HS-5 (cell line): ENCODE measurements at places on chromosomes 2 and 18.

DNA sequence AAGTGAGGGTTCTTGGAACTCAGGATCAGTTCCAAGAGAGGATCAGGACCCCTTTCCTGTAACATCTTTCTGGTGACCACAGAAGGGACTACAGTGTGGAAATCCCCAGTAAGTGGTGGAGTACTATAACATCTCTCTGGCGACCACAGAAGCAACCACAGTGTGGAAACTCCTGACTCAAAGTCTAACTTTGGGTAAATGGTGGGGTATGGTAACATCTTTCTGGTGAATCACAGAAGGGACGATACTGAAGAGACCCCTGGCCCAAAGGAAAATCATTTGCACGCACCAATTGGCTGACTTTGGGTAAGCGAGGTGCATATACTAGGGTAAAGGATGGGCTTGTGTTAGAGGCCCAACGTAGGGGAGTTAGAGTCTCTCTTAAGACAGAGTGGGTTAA, 56.3 kb upstream of the GULP1 start:
- no peak for DNase-seq

GRCh38 chr18:28584731-28585130, 407.8 kb upstream of the CDH2 start:
- DNase-seq, result peak; percentile 20

GRCh38 chr2:27082773-27083409, 3.7 kb upstream of the KHK start:
- DNase-seq, result no peak

- DNase-seq, result no peak
These were observed 385.3 kb downstream of the RBM43 start for GRCh38 chr2:150876251-150876950.

GRCh38 chr2:209694748-209695147, 76.9 kb upstream of the UNC80 start:
- no peak for DNase-seq

DNA sequence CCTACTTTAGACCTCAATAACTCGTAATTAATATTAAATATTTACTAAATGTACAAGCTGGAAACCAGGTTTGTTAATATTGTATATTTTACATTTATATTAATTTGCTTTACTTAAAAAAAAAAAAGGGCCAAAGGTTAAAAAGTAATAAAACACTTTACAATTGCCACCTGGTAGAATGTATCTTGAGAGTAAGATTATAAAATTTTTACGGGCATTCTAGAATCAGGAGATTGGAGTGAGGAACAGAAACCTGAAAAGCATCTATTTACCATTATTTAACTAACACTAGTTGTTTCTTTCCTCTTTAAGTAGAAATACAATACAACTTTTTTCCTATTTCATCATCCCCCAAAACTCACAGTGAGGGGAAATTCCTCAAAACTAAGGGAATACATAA, 15.6 kb upstream of the STRN start:
- no peak for DNase-seq

DNA sequence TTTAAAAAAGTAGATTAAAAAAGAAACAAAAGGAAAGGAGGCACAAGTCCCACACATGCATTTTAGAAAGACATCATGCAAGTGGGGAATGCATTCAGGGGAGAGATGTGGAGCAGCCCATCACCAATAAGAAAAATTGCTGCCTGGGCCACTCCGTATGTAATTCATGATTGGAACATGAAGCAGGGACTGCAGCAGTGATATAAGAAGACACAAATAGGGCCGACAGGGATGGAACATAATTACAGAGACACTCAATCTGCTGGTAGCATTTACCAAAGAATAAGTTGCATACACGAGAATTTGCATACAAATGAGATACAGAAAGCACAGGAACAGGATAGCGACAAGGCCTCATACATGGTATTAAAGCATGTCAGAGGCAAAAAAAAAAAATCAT, 6.5 kb upstream of the AFF3 start:
- no peak for DNase-seq

DNA sequence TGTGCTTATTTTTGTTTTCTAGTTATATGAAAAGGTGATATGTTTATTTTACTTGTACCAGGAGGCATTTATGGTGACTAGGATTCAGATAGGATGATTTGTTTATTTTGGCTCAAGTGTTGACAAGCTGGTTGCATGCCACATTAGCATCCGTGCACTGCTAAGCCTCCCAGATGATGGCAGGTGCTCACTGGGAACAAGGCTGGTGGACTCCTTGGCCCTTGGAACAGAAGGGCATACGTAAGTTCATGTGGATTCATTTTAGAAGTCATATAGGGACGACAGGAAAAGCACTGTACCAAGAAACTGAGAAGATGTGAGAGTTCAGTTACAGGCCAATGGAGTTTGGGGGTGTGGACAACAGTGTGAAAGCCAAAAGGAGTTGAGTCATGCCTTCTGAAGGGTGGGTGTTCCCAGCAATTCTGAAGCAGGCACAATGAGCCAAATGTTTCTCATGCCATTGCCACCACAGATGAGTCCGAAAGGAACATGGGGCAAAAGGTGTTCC, 166.2 kb downstream of the PHLPP1 start:
- peak; percentile 80 for DNase-seq

GRCh38 chr2:134227666-134228065, 26.2 kb upstream of the MGAT5 start:
- DNase-seq, result no peak

DNA sequence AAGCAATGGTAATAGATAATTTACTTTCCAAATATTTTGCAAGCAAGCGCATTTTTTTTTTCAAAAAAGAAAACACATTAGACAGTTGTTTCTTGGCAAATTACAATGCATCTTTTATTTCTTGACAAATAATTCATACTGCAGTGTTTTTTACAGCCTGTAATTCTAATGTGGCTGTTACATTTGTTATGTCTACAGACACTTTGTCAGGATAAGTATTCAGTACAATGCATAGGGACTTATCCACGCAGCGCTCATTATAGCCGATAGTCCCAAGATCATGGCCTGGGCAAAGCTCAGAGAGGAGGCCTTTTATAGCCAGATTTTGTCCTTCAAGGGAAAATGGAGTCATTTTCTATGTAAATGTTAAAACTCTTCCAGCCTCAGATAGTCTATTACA, 123.0 kb upstream of the FANCL start:
- DNase-seq, result no peak

GRCh38 chr2:122800781-122801180, 1045.3 kb downstream of the TSN start:
- no peak for DNase-seq

DNA sequence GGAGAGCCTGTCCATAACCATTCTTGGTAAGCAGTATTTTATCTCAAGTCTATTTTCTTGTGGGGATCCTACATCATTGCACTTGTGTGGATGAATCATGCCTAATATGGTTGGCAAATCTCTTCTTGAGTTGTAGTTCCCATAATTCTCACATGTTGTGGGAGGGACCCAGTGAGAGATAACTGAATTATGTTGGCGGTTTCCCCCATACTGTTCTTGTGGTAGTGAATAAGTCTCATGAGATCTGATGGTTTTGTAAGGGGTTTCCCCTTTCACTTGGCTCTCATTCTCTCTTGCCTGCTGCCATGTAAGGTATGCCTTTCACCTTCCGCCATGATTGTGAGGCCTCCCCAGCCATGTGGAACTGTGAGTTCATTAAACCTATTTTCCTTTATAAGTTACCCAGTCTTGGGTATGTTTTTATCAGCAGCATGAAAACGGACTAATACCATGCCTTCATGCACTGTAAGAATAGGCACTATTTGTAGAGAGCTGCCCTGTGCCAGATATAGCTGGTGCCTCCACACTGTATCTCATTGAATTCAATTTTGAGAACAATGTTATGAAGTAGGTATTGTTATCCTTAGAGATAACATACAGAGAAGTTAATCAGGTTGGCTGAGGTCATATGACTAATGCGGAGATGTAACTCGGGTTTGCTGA, 148.3 kb downstream of the PLCL1 start:
- DNase-seq, result no peak

DNA sequence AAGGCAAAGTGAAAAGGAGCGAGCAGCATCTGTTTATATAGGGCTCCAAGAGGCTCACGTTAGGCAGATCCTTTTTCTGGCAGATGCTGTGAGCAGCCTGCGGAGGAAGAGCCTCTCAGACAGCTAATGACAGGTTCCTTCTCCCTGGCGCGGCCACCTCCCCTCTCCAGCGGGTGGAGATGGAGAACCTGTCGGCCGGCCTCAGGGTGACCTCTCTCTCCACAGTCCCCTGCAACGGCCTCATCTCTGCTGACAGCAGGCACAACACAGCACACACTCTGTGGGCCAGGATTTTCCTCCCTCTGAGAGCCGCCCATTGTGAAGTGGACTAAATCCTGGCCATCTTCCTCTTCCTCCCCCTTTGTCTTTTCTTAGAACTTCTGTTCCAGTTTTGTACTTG, 119.8 kb downstream of the PRKCE start:
- no peak for DNase-seq

DNA sequence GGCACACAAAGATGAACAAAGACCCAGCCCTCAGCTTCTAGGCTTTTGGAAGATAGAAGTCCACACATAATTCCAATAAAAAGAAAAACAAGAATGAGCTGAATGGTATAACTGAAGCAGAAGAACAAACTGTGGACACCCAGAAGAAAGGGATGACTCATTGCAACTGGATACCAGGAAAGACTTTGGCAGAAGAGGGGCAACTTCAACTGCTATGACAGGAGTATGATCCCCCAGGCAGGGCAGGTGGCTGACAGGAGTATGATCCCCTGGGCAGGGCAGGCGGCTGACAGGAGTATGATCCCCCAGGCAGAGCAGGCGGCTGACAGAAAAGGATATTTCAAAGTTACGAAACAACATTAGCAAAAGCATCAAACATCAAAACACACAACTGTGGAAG, 21.6 kb downstream of the PID1 start:
- no peak for DNase-seq

DNA sequence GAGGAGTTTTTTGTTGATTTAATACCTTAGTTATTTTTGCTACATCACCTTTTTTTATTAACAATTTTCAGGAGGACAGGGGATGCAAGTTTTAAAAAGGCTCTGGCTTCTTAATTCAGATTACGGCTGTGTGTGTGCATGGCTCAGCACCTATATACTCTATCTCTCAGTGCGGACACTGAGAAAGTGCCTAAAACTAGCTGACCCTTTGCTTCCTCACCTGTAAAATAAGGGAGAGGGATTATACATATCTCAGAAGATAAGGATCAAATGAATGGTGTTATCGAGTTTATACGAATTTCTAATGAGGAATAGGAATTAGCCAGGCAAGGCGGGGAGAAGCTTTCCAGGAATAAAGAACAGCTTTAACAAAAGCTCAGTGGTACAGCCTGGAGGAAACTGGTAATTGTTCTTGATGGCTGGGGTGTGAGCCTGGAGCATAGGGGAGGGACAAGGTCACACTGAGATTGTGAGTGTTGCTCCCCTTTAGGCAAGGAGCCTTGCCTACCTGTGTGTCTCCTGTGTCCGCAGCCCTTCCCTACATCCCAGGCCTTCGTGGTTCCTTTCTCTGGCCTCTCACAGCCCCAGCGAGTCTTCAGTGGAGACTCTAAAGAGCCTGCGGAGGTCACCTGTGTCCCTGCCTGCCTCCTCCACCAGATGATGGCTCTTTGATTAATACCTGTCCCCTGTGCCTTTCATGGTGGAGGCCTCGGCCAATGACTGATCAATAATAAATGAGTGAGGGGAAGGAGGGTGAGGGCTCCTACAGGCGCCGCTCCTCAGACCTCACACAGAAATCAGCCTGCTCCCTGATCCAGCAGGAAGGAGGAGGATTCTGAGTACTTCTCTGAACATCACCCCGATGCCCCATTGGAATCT, 92.7 kb downstream of the DDX1 start:
- no peak for DNase-seq

GRCh38 chr2:216477283-216478035, 21.2 kb upstream of the RPL37A start:
- DNase-seq, result no peak

DNA sequence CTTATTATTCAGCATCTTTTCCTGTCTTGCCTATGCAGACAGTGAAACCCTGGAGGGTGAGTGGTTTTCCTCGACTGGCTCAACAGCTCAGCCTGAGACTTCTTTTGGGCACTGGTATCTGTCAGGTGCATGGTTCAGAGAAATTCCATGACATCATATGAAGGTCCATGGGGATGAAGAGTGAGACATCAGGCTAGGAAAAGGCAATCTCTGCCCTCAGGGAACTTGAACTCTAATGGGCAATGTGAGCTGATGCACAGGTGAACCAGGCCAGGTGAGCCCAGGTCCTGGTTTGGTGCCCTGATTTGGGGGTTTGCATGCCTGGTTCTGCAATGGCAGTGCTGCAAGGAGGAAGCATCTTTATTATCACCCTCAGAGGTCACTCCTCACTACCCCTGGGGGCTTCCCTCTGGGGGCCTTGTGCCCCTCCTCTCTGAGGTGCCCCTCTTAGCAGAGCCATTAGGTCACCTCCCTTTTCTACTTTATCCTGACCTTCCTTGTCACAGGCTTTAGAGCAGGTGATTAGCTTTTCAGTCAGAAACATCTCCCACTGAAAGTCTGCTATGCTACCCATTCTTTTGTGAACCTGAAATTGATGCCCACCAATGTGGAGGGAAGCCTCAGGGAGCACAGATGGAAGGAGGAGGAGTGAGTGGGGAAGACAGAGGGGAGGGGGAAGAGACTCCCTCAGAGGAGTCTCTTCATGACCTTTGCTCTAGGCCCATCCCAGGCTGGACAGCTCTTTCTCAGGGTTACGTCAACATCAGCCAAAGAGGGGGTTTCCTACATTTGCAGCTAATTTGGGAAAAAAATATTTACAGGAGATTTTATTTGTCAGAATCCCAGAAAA, 47.3 kb downstream of the MERTK start:
- no peak for DNase-seq

- no peak for DNase-seq
These were observed 1596.5 kb upstream of the NXPH2 start for GRCh38 chr2:140376686-140377085.

- DNase-seq, result no peak
These were observed 31.7 kb upstream of the ITPRID2 start for GRCh38 chr2:181859803-181860202.

GRCh38 chr2:84388133-84388532, 70.9 kb downstream of the SUCLG1 start:
- DNase-seq, result no peak

- DNase-seq, result no peak
These were observed 19.0 kb downstream of the HS6ST1 start for GRCh38 chr2:128299628-128300027.

GRCh38 chr2:163715199-163715598, 20.6 kb downstream of the FIGN start:
- no peak for DNase-seq

- DNase-seq, result no peak
These were observed 2089.7 kb upstream of the CELF4 start for GRCh38 chr18:39655341-39655740.

DNA sequence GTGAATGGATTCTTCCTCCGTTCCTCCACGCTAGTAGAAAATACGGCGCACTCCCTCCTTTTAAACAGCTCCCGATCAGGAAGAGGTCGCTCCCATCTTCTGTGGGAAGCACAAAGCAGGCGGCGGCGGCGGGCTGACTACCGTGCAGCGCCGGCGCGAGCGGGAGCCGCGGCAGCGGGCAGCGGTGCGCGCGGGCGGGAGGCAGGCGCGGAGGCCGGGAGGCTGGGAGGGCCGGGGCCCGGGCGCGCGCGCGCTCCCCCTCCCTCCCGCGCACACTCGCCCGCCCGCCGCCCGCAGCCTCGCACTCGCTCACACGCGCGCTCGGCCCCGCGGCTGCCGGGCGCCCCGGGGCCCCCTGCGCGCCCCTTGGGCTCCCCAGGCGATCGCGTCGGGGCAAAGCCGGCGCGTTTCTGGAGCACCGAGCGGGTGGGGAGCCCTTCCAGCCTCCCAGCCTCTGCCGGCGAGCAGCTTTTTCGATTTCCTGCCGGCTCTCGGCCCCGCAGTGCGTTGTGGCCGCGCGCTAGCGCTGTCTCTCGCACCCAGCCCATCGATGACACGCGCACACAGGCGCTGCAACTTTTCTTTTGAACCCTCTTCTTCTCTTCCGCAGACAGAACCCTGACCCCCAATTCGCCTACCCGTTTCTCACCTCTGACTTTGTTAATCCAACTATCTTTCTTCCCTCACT, at the start of gene SLC8A1:
Gene SLC8A1 (minus strand): TSS at position 173 of the 688 bp plus-strand sequence.
- DNase-seq, result no peak
